Natural killer cell (primary cell): ENCODE measurements at places on chromosomes 2 and 18. TPM values are rescaled to one million over a fixed set of nuclear protein-coding genes. Genes with fewer than 3 reads are reported as not detected.

COBLL1 gene
- 13.4 TPM for total RNA-seq

KHK gene
- 3.7 TPM for total RNA-seq

KRTCAP3 gene
- 5.1 TPM for total RNA-seq

MC2R gene
- total RNA-seq: not detected

KANSL1L gene
- total RNA-seq: 7.6 TPM

TNS1 gene
- total RNA-seq: 1.1 TPM

GAREM2 gene
- 7.1 TPM for total RNA-seq

M1AP gene
- total RNA-seq: not detected

UGT1A10 gene
- total RNA-seq: not detected

GPR55 gene
- total RNA-seq: 0.09 TPM

SIX2 gene
- total RNA-seq: not detected

CD8B2 gene
- 0.49 TPM for total RNA-seq

FAM124B gene
- total RNA-seq: 6.1 TPM

CD28 gene
- 3.3 TPM for total RNA-seq

ZSWIM2 gene
- not detected for total RNA-seq

NPPC gene
- total RNA-seq: not detected

ACADL gene
- not detected for total RNA-seq

CDH7 gene
- total RNA-seq: not detected
